Activated naive CD8-positive, alpha-beta T cell treated with anti-CD3 and anti-CD28 coated beads, Interleukin-2, amount 50 U/mL, for 16 hours (primary cell): ENCODE measurements at places on chromosomes 12 and 14.

DNA sequence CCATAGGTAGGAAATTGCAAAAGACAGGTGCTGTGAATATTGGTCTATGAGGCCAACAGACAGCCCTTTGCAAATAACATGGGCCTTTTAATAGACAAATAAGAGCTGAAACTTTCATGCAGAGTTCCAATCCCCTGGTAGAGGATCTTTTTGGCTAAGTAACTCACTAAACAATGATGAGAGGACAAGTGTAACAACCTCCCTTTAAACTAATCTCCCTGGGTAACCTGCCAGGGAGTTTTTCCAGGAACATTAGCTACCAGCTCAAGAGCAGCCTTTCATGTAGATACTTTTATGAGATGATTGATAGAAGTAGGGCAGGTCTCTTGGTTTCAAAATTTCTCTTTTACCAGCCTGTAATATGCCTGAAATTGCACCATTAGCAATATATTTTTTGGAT lies 13.8 kb upstream of the CACNA1C start:
- no peak for DNase-seq

- no peak for DNase-seq
Observed at GRCh38 chr12:48424644-48425043, 47.7 kb upstream of the ANP32D start.

GRCh38 chr14:92436115-92436776 lies 77.3 kb upstream of the RIN3 start:
- no peak for DNase-seq

DNA sequence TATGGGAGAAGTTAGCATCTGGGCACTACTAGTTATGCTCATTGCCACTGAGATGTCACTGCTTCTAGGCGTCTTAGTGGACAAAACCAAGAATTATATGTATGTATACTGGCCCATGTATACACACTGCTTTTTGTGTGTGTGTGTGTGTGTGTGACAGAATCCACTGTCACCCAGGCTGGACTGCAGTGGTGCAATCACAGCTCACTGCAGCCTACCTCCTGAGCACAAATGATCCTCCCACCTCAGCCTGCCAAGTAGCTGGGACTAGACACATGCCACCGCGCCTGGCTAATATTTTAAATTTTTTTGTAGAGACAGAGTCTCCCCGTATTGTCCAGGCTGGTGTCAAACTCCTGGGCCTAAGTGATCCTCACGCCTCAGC lies 25.2 kb downstream of the LIMA1 start:
- no peak for DNase-seq

DNA sequence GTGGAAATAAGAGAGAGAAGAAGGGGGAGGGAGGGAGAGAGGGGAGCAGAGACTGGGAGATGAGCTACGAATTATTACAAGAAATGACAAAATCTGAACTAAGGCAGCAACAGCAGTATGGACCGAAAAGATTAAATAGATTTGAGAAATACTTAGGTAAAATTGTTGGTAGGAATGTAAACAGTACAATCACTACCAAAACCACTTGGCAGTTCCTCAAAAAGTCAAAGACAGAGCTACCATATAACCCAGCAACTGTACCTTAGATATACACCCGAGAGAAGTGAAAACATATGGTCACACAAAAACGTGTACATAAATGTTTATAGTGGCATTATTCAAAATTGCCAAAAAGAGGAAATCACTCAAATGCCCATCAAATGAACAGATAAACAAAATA lies 14.1 kb downstream of the KRAS start:
- no peak for DNase-seq

DNA sequence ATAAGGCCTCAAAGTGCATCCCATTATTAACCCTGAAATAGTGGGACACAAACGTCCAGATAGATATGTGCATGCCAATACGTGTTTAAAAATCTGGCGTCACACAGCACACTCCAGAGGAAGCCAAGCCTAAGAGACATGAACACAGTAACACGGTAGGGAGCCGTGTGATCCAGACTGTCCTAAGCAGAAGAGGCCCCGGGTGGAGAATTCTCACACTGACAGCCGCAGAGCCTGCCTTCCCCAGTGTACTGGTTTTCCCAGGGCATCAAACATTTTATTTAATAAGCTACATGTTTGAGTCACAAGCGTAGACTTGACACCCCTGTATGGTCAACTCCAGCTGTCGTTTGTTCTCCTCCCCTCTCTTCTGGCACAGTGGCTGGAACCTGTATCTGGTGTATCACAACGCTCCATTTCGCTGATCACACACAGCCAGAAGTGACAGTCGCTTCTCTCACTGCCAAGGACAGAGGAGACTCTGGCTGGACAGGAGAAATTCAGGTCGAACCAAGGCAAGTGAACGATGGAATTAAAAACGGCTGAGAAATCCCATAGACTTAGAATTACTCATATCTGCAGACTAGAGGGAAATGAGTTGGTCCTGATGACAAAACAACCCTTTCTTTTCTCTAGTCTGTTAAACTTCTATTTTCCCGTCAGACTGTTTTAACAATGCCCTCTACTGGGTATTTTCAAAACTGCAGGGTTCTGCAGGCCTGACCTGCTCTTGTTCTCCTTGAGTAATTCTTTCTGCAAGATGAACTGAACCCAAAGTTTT lies 359.9 kb downstream of the RGS6 start:
- DNase-seq: no peak

DNA sequence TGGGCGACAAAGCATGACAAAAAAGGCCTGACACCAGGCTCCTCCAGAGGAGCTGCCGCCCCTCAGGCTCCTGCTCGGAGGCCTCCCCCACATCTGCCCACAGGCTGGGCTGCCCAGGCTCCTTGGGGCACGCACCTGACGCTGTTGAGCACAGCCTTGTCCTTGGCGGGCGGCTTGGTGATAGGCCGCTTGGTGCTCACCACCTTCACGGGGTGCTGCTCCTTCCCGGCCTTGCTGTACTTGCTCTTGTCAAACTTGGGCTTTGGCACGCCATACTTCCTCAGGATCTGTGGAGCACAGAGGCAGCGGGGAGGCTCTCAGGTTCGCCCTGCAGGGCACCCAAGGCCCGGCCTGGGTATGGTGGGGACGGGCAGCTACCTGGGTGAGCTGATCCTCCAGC lies 53.4 kb downstream of the TRAFD1 start:
- no peak for DNase-seq

DNA sequence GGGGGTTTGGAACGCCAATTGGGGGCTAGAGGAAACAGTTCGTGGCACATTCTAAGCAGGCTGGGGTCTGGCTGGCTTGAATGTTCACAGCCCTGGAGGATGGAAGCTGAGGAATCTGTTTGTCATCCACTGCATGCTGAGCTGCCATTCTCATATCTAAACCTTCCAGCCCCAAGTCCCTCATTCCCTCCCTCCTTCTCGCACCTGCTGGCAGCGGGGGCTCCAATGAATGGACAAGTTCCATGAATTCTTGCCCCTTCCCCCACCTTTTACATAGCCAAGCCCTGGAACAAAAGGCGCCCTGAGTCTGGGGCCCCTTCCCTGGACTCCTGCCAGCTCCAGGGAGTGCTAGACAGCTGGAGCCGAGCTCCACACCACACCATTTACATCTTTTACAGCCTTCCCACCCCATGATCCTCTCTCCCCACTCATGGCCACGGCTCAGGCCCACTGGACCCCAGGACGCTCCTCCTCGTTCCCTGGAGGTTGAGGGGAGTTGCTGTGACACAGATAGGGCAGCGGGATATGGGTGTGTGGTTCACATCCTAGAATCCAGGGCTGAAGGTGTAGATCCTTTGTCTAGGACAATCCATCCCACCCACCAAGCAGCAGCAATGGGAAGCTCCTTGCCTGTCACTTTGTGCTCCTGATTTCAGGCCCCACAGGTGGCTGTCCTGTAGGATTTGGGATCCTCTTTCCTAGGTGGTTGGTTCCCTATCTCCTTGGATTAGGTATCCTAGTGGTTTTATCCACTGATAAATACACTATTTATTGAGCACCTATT lies 21.7 kb upstream of the VRTN start:
- DNase-seq: no peak

GRCh38 chr14:91873471-91874415 lies 6.4 kb upstream of the TC2N start:
- DNase-seq: no peak
